ENCODE measurements at places on chromosomes 11 and 22.

- DNase-seq = no peak
These were observed 152.8 kb downstream of the TBC1D22A start for GRCh38 chr22:46914916-46915894.

GRCh38 chr11:17855531-17856290 lies 121.1 kb downstream of the KCNC1 start:
- no peak for DNase-seq

DNA sequence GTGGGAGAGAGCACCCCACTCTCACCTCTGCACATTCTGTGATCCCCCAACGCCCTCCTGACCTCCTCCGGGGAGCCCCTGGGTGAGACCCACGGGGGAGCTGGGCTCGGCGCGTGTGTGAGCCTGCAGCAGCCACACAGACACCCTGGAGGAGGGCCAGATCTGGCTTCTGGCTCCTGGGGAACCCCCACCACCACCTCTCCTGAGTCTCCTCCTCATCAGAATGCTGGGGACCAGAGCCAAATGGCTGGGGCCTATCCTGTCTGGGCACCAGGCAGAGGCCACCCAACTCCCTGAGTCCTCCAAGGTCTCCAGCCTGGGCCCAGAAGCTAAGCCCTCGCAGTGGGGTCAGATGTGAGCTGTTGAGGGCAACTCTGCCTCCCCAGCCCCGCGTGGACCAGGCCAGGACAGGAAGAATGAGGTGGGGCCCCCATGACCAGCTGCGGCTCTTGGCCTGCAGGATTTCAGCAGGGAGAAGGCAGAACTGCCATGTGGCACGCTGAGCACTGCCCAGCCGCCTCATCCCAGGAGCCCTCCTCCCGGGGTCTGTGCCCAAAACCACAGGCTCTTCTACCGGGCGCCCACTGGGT lies 5.5 kb upstream of the PIM3 start:
- DNase-seq = no peak

DNA sequence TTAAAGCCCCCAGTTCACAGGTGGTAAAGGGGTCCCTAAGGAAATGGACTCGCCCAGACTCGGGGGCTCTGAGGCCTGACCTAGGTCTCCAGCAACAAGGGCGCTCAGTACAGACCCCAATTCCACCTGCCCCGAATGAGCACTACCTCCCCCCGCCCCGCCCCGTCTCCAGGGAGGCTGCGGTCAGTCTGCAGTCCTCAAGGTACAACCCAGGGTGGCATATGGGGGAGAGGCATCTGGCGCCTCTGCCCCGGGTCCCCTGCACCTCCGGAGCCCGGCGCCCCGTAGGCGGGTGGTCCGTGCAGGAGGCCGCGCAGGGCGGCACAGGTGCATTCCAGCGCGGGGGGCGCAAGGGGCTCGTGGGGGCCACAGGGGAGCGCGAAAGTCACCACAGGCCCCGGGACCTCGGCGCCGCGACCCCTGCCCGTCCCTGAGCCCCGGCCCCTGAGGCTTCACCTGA lies 361 bp downstream of the CTSD start:
- DNase-seq = no peak

DNA sequence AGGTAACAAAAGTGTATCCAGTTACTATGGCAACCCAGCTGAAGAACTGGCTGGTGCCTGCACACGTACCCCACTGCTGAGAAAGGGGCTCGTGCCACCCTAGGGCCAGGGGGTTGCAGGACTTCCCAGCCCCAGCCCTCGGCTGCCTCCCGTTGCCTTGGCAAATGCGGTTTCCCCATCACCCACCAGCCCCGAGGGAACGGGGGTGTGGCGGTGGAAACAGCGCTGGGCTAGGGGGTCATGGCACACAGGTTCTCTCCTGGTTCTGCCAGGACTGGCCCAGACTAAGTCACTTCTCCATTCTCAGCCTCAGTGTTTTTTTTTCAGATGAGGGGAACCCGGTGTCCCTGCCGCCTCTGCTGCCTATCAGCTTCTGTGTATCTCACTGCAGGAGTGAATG lies 27.9 kb downstream of the PHF21B start:
- no peak for DNase-seq

DNA sequence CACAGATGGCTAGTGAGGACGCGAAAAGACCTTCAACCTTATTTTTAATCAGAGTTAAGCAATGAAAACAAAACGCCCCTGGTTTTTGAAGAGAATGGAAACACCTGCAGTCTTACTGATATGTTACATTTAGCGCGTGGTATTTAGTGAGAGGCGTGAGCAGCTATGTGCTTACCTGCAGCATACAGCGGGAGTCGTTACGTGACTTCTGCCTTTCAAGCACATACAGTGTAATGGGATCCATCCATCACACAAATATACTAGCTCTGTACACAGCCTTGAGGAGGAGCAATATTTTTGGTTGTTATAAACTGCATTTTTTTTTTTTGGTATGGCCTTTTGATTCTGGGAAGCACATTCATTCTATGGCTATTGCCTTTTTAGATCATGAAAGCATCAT lies 5.5 kb downstream of the KRTAP5-2 start:
- no peak for DNase-seq

- no peak for DNase-seq
These were observed 5.5 kb downstream of the PRSS23 start for GRCh38 chr11:86805873-86806310.

DNA sequence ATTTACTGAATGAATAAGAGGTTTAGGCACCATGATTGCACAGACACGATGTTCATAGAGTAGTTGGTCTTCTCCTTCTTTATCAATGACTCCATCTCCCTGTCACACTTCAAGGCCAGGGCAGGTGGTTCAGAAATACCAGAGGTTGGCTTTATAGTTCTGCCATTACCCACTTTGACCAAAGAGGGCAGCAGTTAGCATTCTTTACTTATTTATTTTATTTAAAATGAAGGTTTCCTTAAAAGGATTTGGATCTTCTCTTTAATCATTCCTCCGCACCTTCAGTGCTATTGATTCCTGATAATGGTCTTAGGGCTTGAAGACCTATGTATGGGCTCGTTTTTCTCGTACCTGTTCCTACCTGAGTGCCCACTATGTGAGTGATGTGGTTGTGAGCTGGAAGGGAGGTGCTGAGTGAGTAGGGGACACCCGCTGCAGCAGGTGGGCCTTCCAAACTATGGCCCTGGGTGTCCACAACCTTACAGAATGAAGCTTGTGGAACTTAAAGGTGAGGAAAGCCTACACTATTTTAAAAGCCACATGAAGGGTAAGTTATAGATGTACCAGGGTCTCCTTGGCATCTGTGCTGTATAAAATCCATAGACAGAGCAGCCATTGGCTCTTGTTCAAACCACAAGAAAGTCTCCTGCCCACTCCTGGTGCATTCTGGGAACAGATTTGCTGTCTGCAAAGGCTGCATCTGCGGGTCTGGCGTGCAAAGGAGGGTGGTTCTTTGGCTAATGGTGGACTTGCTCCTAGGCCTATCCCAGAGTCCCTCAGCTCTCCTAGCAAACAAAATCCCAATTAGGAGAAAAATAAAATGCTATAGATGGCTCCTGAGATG lies 35.0 kb downstream of the TIMP3 start:
- DNase-seq = no peak

DNA sequence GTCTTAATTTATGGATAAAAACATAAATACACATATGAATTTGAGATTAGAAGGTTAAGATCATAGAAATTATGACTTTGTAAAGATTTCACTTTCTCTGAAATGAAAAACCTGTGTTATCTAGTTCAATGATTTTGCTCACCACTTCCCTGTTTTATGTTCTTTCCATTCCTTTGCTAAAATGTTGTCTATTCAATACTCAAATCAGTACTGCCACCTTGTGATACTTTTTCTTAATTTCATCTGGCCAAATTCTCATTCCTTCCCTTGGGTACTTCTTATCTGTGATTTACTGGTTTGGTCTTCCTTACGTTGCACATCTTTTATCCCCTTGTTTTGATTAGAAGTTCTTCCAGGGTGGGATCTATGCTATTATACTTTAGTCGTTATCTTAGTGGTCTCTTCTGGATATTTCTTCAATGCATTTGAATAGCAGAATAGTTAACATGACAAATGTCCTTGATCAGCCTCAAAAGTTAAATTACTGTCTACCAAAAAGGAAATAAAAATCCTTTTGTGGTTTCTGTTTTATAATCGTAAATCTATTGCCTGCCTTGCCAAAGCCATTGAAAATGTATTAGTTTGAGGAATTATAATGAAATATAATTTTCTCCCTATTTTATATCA lies 197.0 kb downstream of the PGR start:
- DNase-seq = no peak

DNA sequence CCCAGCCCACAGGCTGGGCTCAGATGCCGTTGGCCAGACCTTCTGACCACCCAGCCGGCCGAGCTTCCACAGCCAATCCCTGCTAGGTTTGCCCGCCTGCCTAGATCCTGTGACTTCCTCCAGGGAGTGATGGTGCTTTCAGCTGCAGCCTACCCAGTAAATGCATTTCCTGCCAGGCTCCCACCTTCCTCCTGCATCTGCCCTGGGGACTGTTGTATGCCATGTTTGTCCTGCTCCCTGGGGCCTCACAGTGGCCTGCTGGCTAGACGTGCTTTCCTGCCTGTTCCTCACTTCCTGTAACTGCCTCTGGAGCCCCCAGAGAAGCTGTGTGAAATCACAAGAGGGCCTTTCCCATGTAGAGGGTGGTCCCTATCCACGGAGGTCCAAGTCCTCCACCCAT lies 86.2 kb downstream of the GALNT18 start:
- DNase-seq = no peak

- no peak for DNase-seq
These were observed 44.0 kb downstream of the IGF2 start for GRCh38 chr11:2095198-2095520.

DNA sequence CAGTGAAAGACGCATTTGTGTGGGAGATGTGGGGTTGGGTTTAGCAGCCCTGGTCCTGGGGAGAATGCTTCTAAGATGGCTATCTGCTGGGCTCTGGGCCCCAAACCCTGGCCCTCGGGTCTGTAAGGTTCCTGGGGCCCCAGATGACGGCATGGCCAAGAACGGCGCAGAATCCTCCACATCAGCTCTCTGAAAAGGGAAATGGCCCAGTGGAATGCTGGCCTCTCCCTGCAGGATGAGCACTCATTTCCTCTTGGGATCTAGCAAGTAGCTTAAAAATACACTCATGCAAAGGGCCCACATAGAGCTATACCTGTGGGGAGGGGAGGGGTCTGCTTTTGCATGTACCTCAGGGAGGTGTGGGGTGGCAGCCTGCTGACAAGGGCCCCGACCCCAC lies 37.5 kb upstream of the LINC01488 start:
- no peak for DNase-seq

DNA sequence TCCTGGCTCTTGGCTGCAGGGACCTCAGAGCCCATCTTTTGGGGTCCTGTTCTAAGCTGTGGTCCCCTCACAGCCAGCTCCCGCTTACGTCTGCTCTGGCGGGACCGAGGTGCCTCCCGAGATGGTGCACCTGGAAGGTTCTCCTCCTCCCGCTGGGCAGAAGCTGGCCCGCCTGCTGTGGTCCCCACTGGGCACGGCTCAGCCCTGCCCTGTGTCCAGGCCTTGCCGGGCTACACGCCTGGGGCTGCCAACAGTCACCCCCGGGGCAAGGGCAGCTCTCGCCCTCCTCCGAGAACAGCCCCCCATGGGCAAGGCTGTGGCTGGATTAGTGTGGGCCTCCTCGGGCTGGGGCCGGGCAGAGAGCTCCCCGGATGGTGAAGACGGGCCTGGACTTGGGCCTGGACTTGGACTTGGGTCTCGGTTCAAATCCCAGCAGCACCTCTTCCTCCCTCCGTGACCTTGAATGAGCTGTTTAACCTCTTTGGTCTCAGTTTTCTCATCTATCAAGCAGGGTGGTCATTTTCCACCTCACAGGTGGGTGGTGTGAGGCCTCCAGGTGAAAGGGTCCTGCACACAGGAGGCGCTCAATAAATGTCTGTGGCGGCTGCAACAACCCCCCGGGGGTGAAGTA lies 998 bp downstream of the BAIAP2L2 start:
- no peak for DNase-seq

- DNase-seq = no peak
These were observed 46.5 kb downstream of the FBLN1 start for GRCh38 chr22:45548991-45549761.

- DNase-seq = no peak
These were observed 19.7 kb upstream of the FIBIN start for GRCh38 chr11:26974069-26974783.

DNA sequence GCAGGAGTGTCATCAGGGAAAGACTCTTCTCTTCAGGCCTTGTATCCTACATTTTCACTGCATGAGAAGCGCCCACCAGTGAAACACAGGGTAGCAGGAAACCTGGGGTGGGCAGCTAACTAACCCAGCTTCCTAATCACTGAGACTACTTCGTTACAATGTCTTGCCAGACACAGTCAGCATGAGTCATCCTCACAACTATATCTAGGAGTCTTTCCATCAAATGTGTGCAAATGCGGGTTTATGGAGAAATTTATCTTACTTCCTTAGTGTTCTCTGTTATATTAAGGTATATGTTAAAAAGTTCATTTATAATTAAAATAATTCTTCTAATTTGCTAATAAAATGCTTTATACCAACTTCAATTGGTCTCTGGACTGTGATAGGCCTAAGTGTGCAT lies 79.9 kb upstream of the RAB1B start:
- DNase-seq = no peak

DNA sequence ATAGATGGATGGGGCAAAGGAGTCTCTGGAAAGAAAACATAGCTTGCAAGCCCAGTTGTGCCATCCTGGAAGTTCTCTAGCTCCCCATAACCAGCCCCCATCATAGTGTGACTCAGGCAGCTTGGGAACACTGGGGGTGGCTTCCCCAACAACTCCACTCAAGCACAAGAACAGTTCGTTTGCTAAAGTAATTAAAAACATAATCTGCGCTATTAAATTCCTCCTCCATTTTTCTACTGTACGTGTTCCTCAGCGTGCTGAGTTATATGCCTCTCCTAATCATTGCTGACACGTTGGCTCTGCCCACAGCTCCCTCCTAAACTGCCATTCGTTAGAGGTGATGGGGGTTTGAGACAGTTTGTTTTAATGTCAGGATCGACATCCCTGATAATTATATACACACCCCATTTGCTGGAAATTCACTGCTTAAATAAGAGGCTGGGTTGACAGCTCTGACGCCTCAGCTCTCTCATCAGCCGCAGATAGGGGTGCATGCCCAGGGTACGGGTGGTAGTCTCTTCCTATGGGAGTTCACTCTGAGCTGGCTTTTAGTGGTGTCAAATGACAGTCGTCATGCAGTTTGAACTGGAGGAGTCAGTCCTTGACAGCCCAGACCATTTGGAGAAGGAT lies 59.5 kb upstream of the SEZ6L start:
- no peak for DNase-seq

GRCh38 chr22:36028646-36029405 lies at the start of gene RBFOX2:
Gene RBFOX2 (minus strand): TSS chr22:36028824. CDS start chr22:36028425, 399 bp downstream.
- DNase-seq = peak; percentile 48

- no peak for DNase-seq
These were observed 2.5 kb downstream of the PNPLA5 start for GRCh38 chr22:43889201-43889859.

GRCh38 chr11:63551889-63552266 lies 11.3 kb downstream of the PLAAT2 start:
- DNase-seq = no peak

DNA sequence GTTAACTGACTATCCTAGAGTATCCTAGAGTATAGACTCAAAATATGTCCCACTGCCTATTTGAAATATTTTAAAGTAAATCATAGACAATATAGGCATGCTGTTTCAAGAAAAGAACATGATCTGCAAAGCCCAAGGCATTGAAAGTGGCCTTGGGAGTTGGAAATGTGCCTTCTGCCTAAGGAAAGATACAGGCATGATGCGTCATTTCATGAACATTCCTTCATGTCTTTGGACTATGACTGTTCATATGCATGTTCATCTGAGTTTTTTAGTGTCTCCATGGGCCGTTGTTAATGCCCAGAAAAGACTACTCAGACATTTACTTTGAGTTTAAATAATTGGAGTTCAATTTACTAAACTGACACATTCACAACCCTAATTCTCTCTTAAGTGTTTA lies 69.7 kb upstream of the PRDM11 start:
- DNase-seq = no peak

GRCh38 chr11:17551347-17552040 lies 4.4 kb downstream of the OTOG start:
- no peak for DNase-seq
